ENCODE measurements at places on chromosomes 7 and 10. TPM values are rescaled to one million over a fixed set of nuclear protein-coding genes. Genes with fewer than 3 reads are reported as not detected.

The PTEN gene
- 161 TPM for total RNA-seq

The AMPH gene
- total RNA-seq, result 3.0 TPM

The GIMAP7 gene
- not detected for total RNA-seq

The GHRHR gene
- not detected for total RNA-seq

The SLC16A9 gene
- total RNA-seq, result 0.26 TPM

The UTF1 gene
- total RNA-seq, result not detected

The PLAU gene
- 63.4 TPM for total RNA-seq

Measured in bronchial smooth muscle cell (primary cell).